SK-N-SH treated with all-trans-retinoic acid at 6 μM for 48 hours (cell line): ENCODE measurements at places on chromosomes 3 and 15.
A peak's percentile ranks its signal among the peaks of the same experiment; 100 is the strongest.

DNA sequence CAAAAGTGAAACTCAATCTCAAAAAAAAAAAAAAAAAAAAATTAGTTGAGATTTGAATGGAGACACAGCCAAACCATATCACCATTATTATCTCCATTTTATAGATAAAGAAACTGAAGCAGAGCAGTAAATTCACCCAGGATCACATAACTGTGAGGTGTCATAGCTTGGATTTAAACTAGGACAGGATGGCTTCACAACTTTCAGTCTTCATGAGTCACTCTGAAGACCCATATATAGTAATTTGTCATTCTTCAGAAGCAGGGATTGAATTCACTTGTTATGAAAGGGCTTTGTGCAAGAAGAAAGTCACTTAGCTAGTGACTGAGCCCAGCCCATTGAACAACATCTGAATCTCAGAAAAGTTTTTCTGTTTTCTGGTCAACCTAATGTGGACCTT lies 60.5 kb upstream of the LRIG1 start:
- ATAC-seq: no peak

- ATAC-seq: no peak
These were observed 494.6 kb downstream of the NTRK3 start for GRCh38 chr15:87761736-87762509.

GRCh38 chr15:31387479-31388118 lies 61.0 kb downstream of the KLF13 start:
- ATAC-seq: peak; percentile 29; the same call in 2 of the 3 replicates

- ATAC-seq: no peak
These were observed 278.6 kb downstream of the NLGN1 start for GRCh38 chr3:173676094-173676493.

DNA sequence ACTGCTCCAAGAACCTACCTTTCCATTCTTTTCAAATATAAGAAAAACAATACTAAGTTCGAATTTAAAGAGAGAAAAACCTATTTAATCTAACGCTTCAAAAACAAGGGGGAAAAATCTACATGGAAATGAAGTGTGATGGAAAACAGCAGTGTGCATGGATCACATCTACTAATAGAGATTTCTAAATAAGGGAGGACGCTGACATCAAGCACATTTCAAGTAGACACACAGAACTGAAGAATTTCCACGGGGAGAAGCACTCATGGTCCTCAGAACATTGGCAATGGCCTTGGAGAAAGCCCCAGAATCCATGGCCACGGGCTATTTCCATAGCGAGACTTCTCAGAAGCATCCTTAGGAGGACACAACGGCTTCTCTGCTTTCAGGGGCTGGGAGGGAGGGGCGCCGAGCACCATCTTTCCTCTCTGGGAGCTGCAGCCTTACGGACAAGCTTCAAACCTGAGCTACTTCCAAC lies 1.0 kb downstream of the TASOR start:
- ATAC-seq: no peak

DNA sequence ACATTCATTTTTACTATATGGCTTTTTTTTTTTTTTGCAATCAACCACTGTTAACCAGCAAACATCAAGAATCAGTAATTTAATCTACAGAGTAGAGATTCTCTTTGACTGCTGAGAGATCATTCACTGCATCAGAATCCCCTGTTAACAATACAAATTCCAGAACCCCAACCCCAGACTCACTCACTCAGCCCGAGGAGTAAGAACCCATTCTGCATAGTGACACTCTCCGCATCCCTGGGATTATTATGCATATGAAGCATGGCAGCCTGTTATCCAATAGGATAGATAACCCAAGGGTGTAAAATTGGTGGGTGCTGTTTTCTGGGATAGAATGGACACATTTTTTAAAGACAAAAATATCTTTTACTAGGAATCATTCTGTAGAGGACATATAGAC lies 76.3 kb upstream of the CCDC39 start:
- ATAC-seq: no peak

GRCh38 chr3:55241098-55241497 lies 246.0 kb downstream of the WNT5A start:
- no peak for ATAC-seq

GRCh38 chr15:71951134-71951533 lies 140.8 kb downstream of the NR2E3 start:
- ATAC-seq: no peak

DNA sequence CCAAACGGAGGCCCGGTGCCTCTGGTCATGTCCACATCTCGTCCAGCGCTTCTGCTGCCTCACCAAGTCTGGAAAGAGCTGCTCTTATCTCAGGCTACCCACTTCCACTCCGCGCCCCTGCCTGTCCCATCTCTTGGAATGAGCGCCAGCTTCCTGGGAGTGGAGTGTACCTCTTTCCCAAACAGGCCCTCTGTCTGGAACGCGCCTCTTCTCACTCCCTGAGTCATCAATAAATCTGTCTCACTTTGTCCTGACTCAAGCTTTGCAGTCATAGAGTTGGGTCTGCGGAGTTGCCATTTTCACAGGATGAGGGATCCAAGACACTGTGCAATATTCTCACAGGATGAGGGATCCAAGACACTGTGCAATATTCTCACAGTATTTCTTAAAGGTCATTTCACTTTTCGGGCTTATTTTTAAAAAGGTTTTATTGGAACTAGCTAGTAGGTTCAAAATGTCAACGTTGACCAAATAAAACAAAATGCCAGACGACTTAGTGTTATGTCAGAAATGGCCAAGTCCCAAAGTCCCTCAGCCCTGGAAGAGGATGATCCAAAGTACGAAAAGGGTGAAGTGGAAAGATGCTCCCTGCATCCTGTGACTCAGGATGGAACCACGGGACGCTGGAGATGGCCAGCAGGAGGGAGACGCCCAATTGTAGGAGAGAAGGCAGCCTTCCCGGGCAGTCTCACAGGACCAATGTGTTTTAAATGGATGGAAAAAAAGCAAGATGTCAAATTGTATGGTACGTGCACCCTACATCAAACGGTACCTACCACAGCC lies 81.1 kb downstream of the CHSY1 start:
- ATAC-seq: no peak

- ATAC-seq: no peak
These were observed 122.8 kb upstream of the PRR20G start for GRCh38 chr3:127410678-127411077.

GRCh38 chr3:58471025-58471887 lies 20.6 kb upstream of the KCTD6 start:
- ATAC-seq: peak; percentile 90

DNA sequence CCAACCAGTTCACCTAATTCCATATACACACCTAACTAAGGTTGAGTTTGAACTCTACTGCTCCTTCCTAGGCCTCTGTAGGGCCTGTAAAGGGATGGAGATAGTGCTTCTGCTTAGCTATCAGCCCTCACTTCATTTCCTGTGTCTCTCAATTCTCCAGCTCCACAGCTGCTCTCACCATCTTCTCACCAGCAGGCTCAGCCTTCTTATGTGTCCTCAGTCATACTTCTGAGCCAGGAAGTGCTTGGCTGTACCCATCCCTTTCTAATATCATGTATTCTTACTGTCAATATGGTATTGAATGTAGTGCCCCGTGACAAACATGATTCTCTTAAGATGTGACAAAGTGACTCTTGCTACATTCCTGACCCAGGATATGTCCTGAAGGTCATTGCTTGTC lies 116.9 kb downstream of the SLC9A9 start:
- no peak for ATAC-seq

- ATAC-seq: no peak
These were observed 1.4 kb downstream of the USP3 start for GRCh38 chr15:63505842-63506222.

- peak; percentile 45 for ATAC-seq
These were observed 24.8 kb upstream of the RHO start for GRCh38 chr3:129503471-129504291.

- no peak for ATAC-seq
These were observed 189.0 kb downstream of the STT3B start for GRCh38 chr3:31721676-31722075.

DNA sequence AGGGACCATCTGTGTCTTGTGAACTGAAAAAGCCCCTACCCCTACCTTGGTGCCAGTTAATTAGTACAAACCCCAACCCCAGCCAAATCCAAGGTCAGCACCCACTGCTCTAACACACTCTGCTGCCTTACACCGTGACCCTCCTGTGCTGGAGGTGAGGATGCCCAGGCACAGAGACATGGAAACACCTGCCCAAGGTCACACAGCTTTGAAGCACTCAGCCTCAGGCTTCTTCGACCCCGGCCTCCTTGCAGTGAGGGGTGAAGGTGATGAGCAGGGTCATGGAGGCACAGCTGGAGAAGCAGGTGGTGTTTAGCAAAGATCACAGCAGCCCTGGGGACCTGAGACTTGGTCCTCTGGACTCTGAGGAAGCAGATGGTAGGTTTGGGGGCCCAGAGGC lies 39.0 kb upstream of the SLC6A6 start:
- ATAC-seq: no peak

- ATAC-seq: no peak
These were observed 35.9 kb downstream of the GNB4 start for GRCh38 chr3:179415377-179415776.

DNA sequence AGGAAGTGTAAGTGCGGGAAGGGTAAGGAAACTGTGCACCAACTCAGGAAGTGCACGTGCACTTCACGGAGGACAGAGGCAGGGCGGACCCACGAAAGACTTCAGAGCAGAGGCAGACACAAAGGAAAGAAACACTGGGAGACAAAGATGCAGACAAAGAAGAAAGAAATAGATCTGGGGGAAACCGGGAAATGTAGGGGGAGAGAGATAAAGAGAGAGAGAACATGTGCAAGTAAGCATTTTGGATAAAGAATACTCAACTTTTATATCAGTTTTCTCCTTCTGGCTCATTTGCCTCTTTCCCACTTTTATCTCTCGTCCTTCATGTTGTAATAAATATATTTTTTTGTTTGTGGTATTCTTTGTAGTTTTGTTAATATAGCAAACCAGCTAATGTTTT lies 204.2 kb downstream of the WDR72 start:
- no peak for ATAC-seq

- ATAC-seq: no peak
These were observed 31.0 kb downstream of the SLC6A20 start for GRCh38 chr3:45765266-45765851.

DNA sequence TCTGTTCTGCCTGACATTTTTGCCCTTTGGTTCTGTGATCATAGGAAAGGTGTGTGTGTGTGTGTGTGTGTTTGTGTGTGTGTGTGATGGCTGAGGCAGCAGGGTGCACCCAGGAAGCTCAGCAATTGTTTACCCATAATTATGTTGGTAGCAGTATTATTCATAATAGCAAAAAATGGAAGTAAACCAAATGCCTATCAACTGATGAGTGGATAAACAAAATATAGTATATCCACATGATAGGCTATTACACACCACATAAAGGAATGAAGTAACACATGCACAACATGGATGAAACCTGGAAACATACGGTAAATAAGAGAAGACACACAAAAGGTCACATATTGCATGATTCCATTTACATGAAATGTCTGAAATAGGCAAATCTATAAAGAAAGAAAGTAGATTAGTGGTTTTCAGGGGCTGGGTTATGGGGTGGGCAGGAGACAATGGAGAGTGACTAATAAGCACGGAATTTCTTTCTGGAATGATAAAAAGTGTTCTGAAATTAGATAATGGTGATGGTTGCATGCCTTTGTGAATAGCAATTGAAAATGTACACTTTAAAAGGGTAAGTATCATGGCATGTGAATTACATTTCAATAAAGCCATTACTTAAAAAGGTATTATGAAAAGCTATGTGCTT lies 167.2 kb downstream of the POLR2M start:
- ATAC-seq: peak; percentile 95

GRCh38 chr15:77514641-77515402 lies 94.1 kb downstream of the HMG20A start:
- no peak for ATAC-seq

DNA sequence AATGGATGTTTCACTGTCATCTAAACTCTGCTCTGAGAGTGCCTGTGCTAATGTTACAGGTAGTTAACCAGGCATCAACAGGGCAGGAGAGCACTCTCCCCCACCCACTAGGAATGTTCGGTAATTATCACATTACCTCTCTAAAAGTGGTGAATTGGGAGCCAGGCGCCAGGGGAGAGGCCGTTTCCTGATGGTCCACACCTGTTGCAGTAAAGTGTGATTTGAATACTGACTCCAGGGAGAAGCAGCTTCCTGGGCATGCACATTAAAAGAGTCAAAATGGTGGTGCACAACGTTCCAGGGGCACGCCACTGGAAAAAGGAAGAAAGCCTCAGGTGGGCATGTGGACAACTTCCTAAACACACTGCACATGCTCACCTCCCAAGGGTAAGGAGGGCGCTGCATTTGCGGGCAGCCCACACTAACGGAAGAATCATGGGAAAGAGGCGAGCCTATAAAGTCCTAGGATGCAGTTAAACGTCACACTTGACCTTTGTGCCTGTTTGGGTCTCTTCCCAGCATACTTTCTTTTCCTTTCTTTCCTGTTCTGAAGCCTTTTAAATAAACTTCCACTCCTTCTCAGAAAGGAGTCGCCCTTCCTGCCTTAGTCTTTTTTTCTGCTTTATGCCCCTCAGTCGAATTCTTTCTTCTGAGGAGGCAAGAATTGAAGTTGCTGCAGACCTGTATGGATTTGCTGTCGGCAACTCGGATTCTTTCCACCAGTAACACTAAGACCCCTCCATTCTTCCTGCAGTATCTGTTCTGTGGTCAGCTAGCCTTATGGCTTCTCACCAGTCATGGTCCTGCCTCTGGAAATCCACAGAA lies 28.9 kb upstream of the GPD1L start:
- ATAC-seq: no peak
